ENCODE measurements at places on chromosomes 7 and 10.

GRCh38 chr7:144777005-144777839, 58.6 kb downstream of the TPK1 start:
- no peak for DNase-seq

- DNase-seq = no peak
These were observed 188.4 kb downstream of the CYP26A1 start for GRCh38 chr10:93261961-93262610.

- DNase-seq = no peak
These were observed 87.4 kb downstream of the BUB3 start for GRCh38 chr10:123241391-123242141.

GRCh38 chr7:4641667-4642467, 40.2 kb upstream of the FOXK1 start:
- peak; percentile 92 for DNase-seq

All from HuH-7 (cell line).